Gastroesophageal sphincter (tissue), 4 donors: ENCODE measurements at places on chromosomes 12 and 14. TPM values are rescaled to one million over a fixed set of nuclear protein-coding genes. Genes with fewer than 3 reads are reported as not detected.

DNA sequence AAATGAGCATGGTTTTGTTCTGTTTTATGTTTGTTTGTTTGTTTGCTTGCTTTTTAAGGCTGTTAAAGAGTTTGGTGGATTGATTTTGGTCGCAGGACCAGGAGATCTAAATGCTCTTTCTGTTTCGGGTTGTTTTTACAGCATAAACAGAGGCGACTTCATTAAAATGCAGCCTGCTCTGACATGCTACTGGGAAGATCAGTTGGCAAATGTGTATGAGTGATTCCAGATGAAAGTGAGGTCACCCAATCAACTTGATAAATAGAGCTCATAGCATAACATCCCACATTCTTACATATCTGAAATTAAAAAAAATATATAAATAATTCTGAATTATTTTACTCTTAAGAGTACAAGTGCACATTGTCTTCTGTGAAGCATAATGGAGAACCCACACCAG is 947.7 kb downstream of the GALC start:
- no peak for ATAC-seq

DNA sequence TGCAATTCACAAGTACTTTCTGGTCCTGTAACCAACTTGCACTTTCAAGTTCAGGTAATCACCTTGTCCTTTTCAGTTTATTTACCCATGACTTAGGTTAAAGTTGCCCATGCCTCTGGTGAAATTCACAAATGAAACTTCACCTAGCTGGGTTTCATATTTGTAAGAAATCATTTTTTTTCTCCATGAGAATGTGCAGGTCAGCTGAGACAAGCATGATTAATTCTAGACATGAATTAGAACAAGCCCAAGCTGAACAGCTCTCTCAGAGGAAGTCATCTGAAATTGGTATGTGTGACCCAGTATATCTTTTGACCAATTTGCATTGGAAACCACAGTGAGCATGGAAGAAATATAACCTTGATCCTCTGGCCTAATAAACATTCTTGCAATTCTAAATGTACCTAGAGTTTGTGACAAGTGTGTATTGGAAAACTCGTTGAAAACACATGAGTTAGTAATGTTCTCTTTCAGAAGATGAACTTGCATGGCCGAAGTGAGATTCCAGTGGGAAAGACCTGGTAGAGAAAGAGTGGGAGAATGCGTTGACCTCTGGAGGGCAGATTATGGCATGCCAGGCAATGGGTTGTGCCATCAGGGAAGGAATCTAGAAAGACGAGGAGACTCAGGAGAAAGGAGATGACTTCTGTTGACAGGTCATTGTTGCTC is 486.5 kb downstream of the ZFP36L1 start:
- ATAC-seq, result no peak

- ATAC-seq, result no peak
Observed at GRCh38 chr14:33777681-33778080, 173.2 kb downstream of the EGLN3 start.

DNA sequence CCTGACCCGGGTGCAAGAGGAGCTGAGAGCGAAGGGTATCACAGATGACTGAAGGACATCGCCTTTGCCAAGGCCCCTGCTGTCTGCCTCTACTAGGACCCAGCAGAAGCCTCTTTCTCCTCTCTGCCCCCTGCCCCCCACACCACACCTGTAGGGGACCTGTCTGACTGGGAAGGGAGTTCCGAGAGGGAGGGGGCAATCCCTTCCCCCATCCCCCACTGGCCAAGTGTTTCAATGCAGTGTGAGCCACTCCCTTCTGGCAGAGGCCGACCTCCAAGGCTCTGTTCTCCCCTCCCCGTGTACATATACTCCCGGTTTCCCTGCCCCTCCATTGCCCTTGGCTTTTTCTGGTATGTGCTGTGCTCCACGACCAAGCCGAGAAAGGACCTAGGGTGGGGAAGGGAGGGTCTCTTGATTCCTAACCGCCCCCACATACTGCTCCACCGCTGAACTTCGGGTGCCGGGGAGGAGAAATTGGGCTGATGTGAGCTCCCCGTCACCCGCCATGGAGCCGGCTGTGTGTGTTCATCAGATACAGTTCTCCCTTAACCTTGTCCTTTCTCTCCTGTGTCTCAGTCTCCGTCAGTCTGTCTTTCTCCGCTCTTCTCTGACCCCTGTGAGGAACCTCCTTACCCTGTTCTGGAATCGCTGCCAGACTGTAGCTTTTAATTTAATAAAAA is 2.0 kb upstream of the ARHGEF25 start:
- ATAC-seq, result no peak

DNA sequence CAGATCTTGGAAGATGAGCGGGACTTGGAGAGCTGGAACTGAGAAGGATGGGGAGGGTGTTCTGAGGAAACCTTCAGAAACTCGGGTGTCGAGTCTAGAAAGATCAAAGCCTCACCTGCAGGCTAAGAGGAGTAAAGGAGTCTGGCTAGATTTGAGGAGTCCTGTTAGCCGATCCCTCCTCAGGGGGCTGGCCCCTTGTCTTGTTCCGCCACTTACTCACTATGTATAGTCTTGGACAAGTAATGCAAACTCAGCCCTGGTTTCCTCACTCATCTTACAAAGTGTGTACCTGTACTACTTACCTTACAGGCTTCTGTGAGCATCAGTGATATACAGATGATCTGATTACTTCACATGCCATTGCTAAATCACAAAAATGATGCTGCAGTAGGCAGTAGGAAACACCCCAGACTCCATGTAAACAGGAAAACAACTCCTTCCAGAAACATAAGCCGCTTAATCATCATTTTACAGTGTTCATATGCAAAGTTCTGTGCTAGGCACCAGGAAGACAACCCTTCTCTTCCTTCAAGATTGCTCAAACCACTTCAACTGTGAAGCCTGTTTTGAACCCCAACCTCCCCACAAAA is 2.0 kb upstream of the SPTLC2 start:
- no peak for ATAC-seq

GRCh38 chr12:77354766-77355362 is 289.5 kb upstream of the E2F7 start:
- ATAC-seq, result no peak

DNA sequence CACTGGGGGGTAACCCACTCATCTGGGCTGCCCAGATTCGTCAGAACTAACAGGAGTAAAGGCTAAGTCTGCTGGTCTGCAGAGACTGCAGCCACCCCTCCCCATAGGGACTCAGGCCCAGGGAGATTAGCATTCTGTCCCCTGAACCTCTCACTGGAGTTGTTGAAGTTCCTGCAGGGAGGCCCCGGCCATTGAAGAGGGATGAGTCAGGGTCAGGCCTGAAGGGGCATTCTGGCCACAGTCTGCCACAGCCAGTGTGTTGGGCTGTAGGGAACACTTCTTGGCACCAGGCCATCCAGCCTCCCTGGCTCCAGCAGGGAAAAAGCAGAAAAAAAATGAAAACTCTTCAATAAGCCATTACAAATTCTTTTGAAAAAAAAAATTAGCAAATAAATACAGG is 35.3 kb downstream of the KLRK1 start:
- ATAC-seq, result no peak

Gene CD69
- 0.92 TPM for total RNA-seq

GRCh38 chr14:71013551-71014192 is 106.4 kb downstream of the PCNX1 start:
- no peak for ATAC-seq
